WTC11 (cell line): ENCODE measurements at places on chromosomes 7 and 10. TPM values are rescaled to one million over a fixed set of nuclear protein-coding genes. Genes with fewer than 3 reads are reported as not detected.

DNA sequence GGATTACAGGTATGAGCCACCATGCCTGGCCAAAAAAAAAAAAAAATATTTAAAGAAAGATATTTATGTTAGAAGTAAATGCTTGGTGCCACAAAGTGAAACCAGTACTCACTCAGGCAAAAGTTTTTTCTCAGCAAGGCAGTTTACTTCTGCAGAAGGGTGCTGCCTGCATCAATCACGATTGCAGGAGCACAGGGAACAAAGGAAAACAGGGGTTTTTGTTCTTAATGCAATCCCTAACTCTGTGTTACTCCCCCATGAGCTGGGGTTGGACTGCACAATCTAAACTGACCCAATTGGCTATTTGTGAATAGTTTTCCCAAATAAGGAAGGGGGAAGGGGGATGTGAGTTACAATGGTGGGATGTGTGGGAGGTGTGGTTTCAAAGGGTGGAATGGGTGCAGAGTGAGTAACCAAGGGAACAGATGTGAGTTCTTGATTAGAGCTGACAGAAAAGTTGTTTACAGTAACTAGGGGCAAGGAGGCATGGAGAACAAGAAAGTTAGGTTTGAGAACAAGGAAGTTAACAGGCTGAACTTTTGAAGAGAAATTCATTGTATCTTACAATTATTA lies 255.4 kb downstream of the TYW1 start:
- no peak overlapping the region for H3K4me3 ChIP-seq
- peaks cover 22% of the 10 kb centered on the region for H3K36me3 ChIP-seq
- H3K27me3 ChIP-seq = peaks cover 6% of the 10 kb centered on the region; the same call in 1 of the 2 replicates
- H3K27ac ChIP-seq = no peak overlapping the region
- no peak for DNase-seq

- no peak overlapping the region for H3K27ac ChIP-seq
- peaks cover 37% of the 10 kb centered on the region for H3K4me1 ChIP-seq
- peaks cover 67% of the 10 kb centered on the region for H3K27me3 ChIP-seq
Observed at GRCh38 chr7:128407233-128407589, 2.6 kb downstream of the IMPDH1 start.

DNA sequence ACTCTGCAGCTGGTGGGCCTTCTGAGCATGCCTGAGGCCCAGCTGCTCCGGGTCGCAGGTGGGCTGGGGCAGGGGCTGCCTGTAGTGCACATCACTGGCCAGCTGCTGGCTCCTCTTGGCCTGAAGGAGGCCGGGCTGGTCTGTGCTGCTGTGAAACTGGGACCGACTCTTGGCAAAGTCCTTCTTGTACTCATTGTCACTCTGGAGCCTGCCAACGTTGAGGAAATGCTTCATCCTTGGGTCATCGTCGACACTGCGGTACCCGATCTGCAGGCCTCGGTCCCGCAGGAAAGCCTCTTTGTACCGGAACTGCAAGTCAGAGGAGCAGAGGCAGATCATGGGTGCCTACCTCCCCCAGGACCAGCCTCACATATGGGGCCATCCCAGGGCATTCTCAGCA lies 37.7 kb downstream of the HABP2 start:
- no peak overlapping the region for H3K27ac ChIP-seq
- no peak for DNase-seq
- no peaks in the 10 kb centered on the region for H3K4me1 ChIP-seq
- no peak overlapping the region for H3K4me3 ChIP-seq
- no peaks in the 10 kb centered on the region for H3K36me3 ChIP-seq

GRCh38 chr7:128120116-128120515 lies 88.9 kb upstream of the LRRC4 start:
- H3K36me3 ChIP-seq = no peaks in the 10 kb centered on the region
- DNase-seq = no peak
- H3K27me3 ChIP-seq = peaks cover 15% of the 10 kb centered on the region
- H3K4me1 ChIP-seq = peaks cover 29% of the 10 kb centered on the region
- no peak overlapping the region for H3K27ac ChIP-seq
- H3K4me3 ChIP-seq = no peak overlapping the region

GRCh38 chr10:124394583-124394982 lies 24.1 kb downstream of the OAT start:
- no peak overlapping the region for H3K27ac ChIP-seq
- peaks cover 13% of the 10 kb centered on the region for H3K36me3 ChIP-seq
- H3K4me1 ChIP-seq = peaks cover 28% of the 10 kb centered on the region
- H3K4me3 ChIP-seq = no peak overlapping the region
- DNase-seq = no peak

The ITGA8 gene
- 0.02 TPM in 1 of 3 replicates, not detected in the others for total RNA-seq

The MBLAC1 gene
- 3.0 to 3.5 TPM (median 3.0 TPM) in 3 replicates for total RNA-seq

DNA sequence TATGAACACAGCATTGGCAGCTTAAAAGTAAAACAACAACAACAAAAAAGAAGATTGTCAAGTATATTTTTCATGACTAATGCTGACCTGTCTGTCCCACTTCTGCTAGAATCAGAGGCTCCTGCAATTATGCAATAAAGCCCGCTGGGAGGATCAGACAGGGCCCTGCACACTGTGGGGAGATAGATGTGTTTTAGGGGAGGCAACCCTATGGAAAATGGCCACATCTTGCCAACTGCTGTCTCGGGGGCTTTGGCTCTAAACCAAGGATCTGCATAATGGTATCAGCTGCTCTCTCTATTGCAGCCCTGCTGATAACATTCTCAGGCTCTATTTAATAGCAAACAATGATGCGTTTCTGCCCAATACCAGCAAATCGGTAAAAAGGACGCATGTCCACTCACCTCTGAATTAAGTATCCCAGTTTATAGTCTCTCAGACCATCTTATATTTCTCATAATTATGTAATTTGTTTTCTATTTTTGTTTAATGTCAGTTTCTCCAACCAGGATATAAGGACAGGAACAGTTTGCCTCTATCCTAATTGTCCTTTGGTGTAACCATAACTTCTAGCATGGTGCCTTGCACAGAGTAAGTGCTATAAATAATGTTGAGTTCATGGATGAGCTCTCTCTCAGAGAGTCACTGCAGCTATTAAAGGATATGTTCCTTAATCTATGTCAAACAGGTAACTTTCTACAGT lies 15.3 kb upstream of the PRKAR2B start:
- no peaks in the 10 kb centered on the region for H3K27me3 ChIP-seq
- H3K36me3 ChIP-seq = no peaks in the 10 kb centered on the region
- H3K27ac ChIP-seq = no peak overlapping the region
- no peak for DNase-seq
- H3K4me1 ChIP-seq = no peaks in the 10 kb centered on the region
- no peak overlapping the region for H3K4me3 ChIP-seq
